ENCODE measurements at places on chromosomes 6 and 20.

GRCh38 chr6:79305020-79305419 lies 70.5 kb upstream of the HMGN3 start:
- DNase-seq = no peak

- no peak for DNase-seq
Observed at GRCh38 chr6:124775121-124775520, 187.1 kb upstream of the RNF217 start.

DNA sequence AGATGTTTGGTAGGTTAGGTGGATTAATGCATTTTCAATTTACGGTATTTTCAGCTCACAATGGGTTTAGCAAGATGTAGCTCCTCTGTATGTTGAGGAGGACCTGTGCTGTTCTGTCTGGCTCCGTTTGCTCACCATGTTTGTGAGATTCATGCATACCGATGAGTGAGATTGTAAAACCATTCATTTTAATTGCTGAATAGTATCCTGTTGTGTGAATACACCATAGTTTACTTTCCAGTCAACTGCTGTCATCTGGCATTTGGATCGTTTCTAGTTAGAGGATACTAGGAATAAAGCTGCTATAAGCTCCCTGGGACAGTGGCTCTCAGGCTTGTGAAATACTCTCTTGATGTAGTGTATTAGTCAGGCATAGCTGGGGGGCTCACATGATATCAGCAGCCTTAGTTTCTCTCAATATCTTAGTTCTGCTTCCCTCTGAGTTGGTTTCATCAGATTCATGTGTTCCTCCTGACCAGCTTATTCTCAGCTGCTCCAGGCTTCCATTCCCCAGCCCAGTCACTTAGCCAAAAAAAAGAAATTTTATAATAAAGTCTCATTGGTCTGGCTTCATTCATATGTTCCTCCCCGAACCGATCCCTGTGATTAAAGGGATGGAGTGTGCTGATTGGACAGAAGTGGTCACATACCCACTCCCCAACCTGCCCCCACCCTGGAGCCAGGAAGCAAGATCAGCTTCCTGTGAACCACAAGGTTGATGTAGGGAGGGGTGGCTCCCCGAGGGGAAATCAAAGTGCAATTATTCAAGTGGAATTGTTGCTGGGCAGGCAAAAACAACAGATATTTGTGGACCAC lies 10.9 kb upstream of the B4GALT5 start:
- no peak for DNase-seq

DNA sequence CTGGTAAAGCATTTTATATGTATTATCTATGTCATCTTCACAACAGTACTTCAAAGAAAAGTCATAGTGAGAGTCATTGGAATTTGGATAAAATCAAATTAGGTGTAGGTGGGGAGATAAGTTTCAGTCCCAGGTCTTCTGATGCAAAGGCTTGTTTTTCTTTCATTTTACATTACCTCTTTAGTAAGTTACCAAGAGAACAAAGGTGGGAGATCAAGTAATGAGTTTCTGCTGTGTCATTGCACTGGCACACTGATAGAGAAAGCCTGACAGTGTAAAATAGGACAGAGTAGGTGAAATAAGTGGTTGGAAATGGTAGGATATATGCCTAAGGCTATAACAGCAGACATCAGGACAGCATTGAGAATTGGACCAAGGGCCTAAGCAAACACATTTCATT lies 250.4 kb downstream of the NKAIN2 start:
- no peak for DNase-seq

DNA sequence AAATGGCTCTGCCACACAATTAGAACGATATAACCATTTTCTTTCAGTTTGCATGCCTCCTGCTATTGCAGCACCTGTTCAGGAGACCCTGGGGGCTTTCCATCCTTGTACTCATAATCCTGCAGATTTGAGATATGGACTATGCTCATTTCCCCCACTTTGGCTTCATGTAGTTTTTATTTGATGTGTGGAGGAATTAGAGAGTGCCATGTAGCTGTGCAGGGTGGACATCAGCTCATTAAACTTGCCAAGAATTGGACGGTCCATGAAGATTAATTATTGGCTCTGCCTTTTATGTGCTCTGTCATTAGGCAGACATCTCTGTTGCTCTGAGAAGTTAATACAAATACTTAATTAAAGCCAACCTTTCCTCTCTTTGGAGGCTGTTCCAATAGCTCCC lies 66.2 kb upstream of the CD83 start:
- DNase-seq = no peak

- no peak for DNase-seq
Observed at GRCh38 chr6:168147205-168147738, 68.3 kb upstream of the FRMD1 start.

GRCh38 chr6:138089325-138089724 lies 17.9 kb downstream of the PERP start:
- DNase-seq = no peak

GRCh38 chr20:42613076-42613475 lies 576.6 kb downstream of the PTPRT start:
- DNase-seq = no peak

DNA sequence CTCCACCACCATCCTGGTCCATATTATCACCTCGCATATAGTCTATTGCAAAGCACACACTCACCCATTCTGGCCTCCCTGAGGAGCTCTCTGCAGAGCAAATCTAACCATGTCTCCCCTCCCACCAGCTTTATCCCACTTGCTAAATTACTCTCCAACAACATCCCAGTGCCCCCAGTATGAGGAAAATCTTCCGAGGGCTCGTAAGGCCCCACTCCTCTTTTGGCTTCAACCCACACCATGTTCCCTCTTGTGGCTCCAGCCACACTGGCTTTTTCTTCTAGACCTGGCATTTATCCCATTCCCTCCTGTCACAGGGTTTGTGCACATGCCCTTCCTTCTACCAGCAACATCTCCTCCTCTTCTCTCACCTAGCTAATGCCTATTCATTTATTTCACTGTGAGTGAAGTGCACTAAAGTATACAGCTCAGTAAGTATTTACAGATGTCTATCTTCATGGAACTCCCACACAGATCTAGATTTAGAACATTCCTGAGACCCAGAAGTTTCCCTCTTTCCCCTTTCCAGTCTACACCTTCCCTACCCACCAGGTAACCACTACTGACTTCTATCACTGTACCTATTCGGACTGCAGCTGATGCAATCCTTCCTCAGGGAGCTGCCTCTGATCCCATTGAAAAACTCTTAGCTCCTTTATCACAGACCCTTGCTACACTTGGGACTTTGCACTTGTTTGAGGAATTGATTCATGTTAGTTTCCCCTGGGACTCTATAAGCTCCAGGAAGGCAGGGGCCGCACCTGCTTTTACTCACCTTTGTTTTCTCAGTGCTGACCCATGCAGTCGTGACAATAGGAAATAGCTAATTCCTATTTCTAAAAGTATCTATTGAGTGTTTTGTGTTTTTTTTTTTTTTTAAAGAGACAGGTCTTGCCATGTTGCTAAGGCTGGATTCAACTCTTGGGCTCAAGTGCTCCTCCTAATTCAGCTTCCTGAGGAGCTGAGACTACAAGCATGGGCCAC lies 15.5 kb downstream of the MRPL14 start:
- DNase-seq = no peak

GRCh38 chr6:13183415-13184088 lies 144.8 kb downstream of the TBC1D7 start:
- no peak for DNase-seq

DNA sequence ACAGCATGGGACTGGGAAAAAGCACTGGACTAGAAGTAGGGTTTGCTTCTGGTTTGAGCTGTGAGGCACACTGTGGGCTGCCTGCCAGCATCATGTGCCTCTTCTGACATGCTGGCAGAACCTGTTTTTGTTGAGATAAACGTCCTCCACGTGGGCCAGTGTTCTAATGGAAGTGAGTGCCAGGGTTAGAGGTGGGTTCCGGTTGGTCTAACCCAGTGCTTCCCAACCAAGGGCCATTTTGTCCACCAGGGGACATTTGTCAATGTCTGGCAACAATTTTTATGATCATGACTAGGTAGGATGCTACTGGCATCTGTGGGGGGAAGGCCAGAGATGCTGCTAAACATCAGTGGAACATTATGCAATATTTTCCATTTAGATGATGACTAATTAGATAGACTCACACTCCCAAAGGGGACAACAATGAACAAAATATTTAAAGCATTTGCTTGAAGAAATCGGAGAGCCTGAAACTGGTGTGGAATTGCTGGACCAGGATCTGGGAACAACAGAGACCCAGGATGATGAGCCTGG lies 7.8 kb upstream of the APMAP start:
- no peak for DNase-seq

DNA sequence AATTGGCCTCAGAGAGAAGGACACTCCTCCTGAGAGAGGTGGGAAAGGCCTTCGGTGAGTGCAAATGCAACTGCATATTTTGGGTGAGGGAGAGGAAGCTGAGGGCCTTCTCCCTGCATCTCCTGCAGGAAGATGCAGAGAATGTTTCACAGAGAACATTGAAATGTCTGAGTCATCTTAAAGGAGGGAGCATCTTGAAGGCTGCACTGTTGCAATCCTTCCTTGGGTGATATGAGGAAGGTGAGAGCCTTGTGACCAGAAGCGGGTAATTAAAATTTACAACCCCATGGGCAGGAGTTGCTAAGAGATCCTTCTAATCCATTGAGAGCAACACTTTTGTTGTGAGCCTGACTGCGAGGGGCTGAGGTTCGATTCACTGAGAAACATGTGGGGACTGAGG lies 375.7 kb upstream of the MARCKS start:
- DNase-seq = no peak

DNA sequence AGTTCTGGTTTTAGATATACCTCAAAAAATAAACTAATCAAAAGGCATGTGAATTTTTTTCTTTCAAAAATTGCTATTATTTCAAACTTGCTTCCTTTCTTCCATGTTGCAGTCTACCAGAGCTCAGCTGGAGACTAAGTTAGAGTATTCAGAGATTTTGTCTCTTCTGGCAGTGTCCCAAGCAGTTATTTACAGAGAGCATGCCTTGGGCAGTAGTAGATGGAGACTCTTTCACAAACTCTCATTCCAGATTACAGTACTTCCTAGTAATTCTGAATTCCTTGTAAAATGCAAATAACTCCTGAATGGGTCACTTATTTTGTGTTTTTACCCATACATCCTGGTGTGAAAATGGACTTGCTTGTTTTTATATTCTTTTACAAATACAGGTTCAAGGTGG lies 703.4 kb downstream of the EPHA7 start:
- DNase-seq = no peak

DNA sequence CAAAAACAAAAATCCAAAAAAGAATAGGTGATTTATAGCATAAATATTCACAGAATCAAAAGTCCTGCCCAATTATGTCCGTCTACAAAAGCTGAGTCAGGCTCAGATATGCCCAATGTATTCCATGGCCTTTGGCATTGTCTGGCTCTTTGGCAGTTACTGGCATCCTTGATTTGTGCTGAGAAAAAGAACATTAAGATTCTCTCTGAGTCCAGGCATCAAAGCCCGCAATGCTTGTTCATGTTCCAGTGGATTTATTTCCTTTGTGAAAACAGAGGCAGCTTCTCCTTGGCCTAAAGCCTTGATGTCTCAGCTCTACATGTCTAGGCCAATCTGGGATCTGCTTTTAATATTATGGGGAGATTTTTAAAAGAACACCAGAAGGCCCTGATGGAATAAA lies 76.1 kb upstream of the SLC4A11 start:
- no peak for DNase-seq

- no peak for DNase-seq
Observed at GRCh38 chr6:144912474-144912873, 627.3 kb downstream of the UTRN start.

- DNase-seq = no peak
Observed at GRCh38 chr6:136228814-136229213, 21.3 kb downstream of the MTFR2 start.

DNA sequence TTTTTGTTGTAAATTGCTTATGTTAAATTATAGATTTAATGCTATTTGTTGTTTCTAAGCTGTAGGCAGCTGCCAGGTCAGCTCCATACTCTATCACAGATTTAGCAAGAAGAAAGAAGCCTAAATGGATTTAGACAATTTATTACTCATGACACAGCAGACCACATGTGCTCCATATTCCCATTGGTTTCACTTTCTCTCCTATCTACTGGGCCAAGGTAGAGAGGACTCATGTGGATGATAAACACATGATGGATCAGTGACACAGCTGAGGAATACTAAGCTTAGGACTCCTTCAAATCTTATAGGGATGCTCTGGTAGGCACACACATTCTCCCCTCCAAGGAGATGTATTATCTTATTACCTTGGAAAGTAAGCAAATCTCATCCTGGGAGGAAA lies 553.0 kb upstream of the ADGRB3 start:
- no peak for DNase-seq

DNA sequence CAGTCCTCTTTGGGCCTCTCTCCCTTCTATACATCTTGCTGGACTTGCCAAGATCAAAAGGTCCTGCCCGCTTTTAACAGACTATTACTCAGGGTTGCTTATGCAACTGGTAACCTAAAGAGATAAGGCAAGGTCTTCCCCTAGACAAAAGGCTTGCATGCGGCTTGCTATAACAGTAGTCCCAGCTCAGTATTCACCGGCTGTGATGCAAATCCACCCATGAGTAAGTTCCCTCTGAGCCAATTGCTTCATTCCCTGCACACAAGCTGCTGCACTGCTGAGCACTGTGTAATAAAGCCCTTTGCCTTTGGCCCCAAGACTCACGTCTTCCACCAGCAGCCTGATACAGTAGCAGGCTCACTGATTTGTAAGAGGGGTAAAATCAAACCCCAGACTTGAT lies 363.8 kb downstream of the PRKN start:
- no peak for DNase-seq

GRCh38 chr6:134049586-134049985 lies 2.8 kb downstream of the SLC2A12 start:
- DNase-seq = no peak
